ENCODE measurements at places on chromosomes 6 and 20.

GRCh38 chr20:48069596-48069995 lies 284.3 kb upstream of the SULF2 start:
- no peak for DNase-seq

GRCh38 chr20:15937179-15937578 lies 636.1 kb downstream of the KIF16B start:
- no peak for DNase-seq

DNA sequence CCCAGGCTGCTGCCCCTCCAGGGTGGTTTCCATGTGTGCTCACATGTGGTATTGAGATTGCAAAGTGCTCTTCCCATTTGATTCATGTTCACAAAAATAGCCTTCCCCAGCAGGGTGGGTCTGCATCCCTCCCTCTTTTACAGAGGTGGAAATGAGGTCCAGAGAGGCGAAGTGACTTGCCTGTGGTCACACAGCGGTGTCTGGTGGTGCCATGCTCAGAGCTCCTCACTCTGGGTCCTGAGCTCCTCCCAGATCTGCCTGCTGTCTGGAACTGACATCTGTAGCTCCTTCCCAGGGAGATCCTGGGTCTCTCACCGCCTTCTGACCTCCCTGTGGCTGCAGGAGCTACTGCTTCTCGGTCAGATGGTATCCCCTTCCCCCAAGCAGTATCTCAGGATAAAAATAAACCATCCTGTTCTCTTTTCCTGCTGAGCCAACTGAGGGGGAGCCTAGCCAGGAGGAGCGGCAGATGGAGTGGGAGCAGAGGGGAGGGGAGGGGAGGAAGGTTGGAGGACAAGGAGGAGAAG lies 11.9 kb downstream of the CD40 start:
- DNase-seq = no peak

- peak; percentile 18 for DNase-seq
Measured at GRCh38 chr6:135052939-135053338, 1.7 kb downstream of the HBS1L start.

- DNase-seq = peak; percentile 79
Measured at GRCh38 chr6:154164397-154164796, 125.4 kb downstream of the OPRM1 start.

- DNase-seq = no peak
Measured at GRCh38 chr20:53597030-53597482, 3.4 kb upstream of the ZNF217 start.

DNA sequence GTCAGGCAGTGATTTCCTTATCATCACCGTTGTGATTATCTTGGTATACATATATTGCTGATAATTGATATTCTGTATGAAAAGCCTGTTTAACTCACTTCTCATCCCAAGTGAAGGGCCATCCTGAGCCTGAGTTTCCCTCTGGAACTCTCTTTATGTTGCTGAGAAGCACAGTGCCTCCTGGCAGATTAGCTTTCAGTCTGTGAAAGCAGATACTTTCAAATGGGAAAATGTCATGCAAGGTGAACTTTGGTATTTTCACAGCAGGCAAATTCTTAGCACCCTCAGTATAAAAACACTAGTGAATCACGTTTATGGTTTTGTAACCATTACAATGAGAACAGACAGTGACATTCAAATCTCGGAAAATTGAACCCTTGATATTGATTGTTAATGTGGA lies 151.6 kb downstream of the PRIM2 start:
- DNase-seq = no peak

- DNase-seq = no peak
Measured at GRCh38 chr6:133983099-133983939, 30.3 kb downstream of the TBPL1 start.

- DNase-seq = peak; percentile 100
Measured at GRCh38 chr20:51366155-51366886, 176.2 kb downstream of the NFATC2 start.

- no peak for DNase-seq
Measured at GRCh38 chr6:85744433-85744970, 101.8 kb upstream of the SYNCRIP start.

GRCh38 chr6:142027074-142027473 lies 105.7 kb upstream of the GJE1 start:
- DNase-seq = no peak

GRCh38 chr6:1593958-1594314 lies 15.8 kb upstream of the FOXC1 start:
- DNase-seq = no peak

DNA sequence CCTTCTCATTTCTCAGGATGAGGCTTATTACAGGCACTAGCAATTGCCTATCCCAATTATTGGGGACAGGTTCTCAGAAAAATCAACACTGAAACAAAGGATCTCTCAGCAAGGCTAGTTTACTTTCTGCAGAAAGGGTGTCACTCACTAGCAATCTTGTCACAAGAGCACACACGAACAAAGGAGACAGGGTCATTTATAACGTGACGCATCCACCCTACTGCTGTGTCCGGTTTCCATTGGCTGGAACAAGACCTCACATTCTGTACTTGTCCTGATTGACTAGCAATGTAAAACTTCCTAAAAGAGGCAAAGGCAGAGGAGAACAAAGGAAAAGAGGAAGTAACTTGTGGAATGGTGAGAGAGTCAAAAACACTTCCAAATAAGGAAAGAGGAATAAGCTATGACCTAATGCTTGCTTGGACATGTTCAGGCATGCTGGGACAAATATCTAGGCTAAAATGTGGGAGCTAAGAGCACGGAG lies 160.2 kb upstream of the STXBP5 start:
- DNase-seq = peak; percentile 60

GRCh38 chr6:144006736-144007477 lies 1.2 kb downstream of the PLAGL1 start:
- DNase-seq = peak; percentile 74

DNA sequence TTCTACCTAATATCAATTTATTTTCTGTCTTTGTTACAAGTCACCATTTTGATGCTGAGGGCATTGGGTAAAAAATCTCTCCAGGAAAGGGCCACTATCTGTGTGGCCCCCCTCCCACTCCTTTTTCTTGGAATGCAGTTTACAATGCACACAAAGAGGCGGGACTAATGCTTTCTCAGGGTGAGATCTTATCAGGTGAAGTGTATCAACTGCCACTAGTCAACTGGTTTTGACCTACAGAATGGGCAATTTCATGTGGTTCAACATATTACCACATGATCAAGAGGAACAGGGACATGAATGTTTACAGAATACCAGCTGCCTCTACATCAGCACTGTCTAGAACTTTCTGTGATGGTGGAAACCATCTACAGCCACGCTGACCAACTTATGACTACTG lies 3.7 kb downstream of the RRBP1 start:
- DNase-seq = no peak

DNA sequence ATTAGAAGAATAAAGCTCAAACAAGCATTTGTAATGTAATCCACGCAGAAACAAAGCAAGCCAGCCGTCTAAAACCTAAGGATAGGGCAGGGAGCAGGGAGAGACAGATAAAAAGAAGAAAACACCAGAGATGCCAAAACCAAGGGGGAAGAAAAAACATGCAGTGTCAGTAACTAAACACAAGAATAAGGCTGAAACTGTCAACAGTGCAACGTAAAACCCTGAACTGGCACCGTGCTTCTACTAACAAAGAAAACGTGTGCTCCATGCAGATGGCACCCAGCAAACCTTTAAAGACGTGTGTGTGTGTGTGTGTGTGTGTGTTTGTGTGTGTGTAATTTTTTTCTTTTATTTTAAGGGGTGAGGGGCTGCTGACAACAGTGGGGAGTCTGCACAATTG lies 88.4 kb upstream of the TAB2 start:
- no peak for DNase-seq

DNA sequence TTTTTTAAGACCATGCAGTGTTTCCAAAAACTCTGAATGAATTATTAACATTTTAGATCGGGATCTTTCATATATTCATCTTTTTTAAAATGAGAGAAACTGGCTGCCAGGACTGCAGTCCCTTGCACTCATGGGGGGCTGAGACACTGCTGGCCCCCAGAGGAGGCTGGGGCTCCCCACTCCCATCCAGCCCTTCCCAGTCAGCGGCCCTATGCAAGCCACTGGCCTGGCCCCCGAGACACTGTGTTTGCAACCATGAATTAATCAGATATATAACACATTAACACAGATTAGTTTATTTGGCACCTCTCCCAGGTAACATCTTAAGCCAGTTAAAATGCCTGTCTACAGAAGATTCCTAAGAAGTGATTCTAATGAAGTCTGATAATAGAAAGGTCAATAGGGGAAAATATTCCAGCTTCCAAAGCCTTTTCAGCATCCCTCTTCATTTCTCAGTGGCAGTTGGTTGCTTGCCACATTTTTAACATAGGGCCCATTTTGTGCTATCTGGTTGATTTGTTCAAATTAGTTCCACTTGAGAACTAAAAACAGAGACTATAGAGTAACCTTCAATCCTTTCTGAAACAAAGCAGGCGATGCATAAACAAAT lies 184.4 kb upstream of the FBXL4 start:
- DNase-seq = no peak

- no peak for DNase-seq
Measured at GRCh38 chr20:15289337-15289736, 951.9 kb upstream of the FLRT3 start.

DNA sequence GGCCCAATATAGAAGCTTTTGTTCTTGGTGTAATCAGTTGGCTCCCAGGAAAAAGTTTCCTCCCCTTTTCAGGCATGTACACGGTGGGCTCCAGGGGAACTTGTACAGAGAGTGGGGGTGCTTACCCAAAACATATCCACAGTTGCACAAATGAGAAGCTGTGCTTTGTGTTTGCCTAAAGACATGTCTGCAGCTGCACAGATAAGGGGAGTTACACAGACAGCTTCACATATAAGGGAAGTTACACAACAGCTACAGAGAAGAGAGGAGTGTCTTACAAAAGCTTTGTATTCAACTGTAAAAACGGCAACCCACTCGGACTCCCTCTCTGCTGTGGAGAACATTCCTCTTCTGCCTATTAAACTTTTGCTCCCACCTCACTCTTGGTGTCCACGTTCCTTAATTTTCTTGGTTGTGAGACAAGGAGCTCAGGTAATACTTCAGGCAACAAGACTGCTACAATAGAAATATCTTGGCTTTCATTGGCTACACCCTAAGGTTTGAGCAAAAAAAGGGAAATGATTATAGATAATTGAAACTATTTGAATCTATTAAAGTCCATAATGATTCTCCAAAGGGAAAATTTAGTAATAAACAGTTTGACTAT lies 7.4 kb upstream of the PNRC1 start:
- DNase-seq = no peak

GRCh38 chr20:16498526-16499253 lies 74.6 kb downstream of the KIF16B start:
- DNase-seq = peak; percentile 14

GRCh38 chr6:126312013-126312665 lies 27.8 kb upstream of the CENPW start:
- DNase-seq = peak; percentile 20

DNA sequence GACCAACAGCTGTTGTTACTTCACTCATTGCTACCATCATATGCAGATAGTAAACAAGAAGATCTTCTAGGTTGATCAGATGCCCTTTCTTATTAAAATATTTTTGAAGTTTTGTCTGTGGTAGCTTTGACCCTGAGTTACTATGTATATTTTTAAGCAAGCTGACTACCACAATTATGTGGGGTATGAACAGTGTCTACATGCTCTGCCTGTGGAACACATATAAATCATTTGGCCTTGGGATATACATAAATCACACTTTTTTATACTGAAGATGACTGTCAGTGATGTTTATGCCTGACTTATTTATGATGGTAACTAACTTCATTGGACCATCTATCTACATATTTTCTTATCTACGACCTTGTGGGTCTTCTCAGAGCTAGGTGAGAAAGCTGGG lies 44.2 kb downstream of the LIN28B start:
- no peak for DNase-seq

Measured in fibroblast of mammary gland (primary cell).